ENCODE measurements at places on chromosomes 16 and 17.

DNA sequence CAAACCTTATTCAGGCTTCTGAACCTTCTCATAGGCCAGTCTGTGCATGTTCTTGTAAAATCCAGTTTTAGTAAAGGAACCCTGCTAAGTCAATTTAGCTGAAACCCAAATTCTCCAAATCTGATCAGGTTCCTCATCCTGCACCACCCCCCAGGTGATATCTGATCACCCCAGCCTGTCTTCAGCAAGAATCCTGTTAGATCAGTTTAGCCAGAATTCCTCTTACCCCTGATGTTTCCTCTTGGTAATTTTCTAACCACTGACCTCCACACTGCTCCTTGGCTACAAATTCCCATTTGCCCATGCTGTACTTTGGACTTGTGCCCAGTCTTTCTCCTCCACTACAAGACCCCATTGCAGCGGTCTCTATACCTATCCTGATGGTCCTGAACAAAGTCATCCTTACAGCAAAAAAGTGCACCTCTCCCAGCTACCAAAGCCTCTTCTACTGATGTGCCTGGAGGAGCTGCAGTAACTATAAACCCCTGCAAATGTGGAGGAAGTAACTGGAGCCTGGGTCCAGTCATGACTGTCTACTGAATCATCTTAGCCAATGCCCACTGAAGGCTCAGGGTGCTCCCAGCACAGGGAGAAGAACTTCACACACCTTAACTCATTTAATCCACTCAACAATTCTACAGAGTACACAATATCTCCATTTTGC lies 23.8 kb downstream of the TEX14 start:
- peak; percentile 29 for DNase-seq

DNA sequence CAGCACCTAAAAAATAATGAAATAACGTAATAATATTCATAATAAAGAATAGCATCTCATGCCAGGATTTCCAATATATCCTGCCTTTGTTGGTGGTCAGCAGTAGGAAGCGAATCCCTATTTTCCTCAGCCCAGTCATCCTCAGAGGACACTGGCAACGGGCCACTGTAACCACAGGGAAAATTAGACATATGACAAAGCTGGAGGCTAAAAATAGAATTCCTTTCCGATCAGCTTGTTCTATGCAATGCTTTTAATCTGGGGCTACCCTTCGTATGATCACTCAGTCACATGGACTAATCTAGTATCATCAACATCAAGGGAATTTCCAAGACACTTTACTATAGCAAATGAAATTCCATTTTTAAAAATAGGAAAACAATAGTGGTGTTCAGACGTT lies 246.9 kb upstream of the KCNJ16 start:
- peak; percentile 66 for DNase-seq

DNA sequence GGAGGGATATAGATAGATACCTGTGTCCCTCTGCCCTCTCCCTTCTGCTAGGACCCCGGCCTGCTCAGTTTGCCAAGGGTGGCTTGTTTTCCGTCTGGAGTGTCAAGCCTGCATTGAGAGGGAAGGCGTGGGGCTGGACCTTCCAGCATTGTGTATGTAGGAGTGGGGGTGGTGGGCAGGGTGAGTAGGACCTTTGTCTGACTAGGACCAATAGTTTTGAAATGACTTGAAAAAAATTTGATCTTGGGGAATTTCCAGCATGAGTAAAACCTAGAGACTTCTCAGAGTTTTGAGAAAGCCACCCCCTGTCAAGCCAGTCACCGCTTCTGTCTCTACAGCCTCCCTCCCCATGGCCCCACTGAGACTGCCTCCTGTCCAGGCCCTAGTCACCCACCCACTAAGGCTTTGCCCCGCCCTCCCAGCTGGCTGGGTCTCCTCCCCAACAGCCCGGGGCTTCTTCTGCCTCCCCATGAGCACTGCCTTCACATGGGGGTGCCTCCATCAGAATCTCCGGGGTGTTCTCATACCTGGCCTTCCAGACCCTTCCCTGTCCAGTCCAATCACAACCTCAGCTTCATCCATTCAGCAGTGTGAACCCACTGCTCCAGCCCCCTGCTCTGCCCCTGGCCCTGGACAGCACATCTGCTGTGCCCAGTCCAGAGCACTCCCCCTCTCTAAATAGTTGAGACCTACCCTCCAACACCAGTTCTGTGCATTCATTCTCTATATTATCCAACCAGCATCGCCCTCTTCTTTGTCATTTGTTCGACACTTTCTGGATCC lies 207.0 kb downstream of the MSI2 start:
- peak; percentile 92 for DNase-seq

DNA sequence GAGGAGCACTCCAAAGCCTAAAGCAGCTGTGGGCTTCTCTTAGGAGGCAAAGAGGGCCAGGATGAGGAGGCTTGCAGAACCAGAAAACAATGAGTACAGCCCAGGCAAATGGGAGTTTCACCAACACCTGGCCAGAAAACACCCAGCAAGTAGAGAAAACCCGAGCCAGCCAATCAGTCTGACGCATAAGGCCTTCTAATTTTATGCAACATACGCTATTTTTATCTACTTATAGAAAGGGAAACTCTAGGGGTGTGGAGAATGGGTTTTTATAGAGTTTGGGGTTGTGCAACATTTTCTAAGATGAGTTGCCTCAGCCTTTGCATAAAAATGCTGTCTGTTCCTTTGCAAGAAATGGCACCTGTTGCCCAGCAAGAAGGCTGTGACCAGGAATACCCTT lies 529.0 kb upstream of the CDH5 start:
- no peak for DNase-seq

DNA sequence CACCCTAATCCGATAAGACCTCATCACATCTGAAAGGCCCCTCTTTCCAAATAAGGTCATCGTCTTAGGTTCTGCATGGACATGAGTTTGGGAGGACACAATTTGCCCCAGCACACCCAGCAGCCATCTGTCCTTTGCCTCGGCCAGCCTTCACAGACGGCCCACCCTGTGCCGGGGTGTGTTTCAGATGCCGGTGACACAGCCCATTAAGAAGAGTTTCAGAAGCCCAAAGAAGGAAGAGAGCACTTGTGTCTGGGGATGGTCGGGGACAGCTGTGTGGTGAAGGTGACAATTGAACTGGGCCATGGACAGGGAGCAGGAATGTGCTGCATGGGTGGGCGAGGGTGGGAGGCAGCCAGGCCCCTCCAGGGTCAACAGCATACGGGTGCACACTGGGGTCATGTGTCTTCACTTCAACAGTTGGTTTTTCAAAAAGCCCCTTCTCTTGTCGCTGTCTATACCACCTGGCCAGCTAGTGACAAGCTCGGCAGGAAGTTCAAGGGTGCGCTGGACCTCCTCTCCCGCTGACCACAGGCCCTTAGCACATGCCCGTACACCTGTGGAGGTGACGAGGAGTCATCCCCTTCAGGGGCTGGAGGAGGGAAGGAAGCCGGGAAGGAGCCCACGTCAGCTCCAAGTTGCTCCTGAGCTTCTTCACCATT lies 183.1 kb downstream of the C16orf95 start:
- no peak for DNase-seq

DNA sequence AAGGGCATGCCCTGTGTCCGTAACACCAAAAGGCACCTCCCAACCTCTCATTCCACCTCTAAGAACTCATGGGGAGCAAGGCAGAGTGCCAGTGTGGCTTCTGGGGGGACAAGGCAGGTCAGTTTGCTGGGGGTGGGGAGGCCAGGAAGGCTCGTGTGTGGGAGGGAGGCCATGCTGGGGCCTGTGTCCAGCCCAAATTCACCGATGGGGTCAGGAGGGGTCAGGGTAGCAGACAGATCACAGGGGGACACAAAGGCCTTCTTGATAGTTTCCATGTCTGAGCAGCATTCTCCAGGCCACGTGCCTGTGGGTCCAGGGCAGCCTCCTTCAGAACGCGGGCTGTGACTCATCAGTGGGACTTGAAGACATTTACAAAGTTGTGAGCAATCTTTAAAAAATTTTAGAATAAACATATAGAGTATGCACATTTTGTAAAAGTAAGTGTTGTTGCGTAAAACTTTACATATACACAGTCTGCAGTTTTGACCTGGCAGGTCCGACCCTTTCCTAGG lies 20.9 kb downstream of the SPACA3 start:
- DNase-seq, result peak; percentile 97

DNA sequence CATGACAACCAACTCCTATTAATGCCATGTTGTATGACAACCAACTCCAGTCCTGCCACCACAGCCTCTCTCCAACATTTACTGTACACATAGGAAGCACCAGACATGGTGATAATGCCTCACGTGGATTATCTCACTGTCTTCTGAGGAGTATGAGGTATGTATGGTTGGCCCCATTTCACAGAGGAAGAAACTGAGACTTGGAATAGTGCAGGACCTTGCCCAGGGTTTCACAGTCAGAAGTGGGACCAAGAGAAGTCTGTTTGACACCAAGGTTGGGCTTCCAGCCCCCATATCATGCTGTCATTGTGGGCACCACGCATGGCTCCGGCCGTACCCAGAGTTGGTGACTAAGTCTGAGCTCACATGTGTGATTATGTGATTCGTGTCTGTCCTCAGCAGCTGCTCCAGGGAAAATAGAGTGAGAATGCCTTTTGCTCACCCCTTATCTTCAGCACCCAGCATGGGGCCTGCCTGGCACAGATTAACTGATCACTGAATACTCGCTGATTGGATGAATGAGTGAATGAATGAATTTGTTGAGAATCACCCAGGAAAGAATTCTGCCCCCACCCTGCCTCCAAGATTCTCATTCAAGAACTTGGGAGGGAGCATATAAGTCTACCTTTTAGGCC lies 204.1 kb upstream of the NLRP1 start:
- DNase-seq, result peak; percentile 63

DNA sequence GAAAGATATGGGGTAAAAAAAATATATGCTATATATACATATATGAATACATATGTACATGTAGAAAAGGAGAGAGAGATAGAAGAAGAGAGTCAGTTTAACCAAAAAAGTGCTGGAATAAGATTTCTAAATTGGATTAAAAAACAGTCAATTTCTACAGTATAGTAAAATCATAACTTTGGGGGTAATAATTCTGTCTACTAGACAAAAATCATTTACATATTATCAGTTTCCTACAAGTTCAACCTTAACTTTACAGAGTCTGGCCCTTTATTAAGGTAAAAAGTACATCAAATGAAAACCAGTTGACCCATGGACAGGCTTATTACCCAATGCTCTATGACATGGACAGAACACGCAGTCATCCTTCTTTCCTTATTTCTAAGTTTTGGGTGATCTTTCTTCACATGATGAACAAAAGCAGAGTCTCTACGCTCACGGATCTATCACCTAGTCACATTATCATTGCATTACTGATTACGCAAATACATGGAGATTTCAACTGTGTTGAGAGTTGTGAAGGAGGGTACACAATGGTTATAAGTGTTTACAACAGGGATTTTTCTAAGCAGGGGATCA lies 63.9 kb upstream of the SMIM36 start:
- DNase-seq, result no peak

DNA sequence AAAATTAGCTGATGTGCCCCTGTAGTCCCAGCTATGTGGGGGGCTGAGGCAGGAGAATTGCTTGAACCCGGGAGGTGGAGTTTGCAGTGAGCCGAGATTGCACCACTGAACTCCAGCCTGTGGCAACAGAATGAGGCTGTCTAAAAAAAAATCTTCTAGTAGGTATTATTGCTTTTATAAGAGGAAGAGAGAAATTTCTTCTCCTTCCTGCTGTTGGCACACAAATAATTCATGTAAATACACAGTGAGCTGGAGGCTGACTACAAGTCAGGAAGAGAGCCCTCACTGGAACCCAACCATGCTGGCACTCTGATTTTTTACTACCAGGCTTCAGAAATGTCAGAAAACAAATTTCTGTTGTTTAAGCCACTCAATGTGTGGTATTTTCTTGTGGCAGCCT lies 6.7 kb downstream of the PRDM7 start:
- DNase-seq, result no peak

- DNase-seq, result no peak
These were observed 58.8 kb downstream of the USP10 start for GRCh38 chr16:84758627-84759026.

- no peak for DNase-seq
These were observed 191.8 kb upstream of the CHMP6 start for GRCh38 chr17:80799538-80800480.
